Mesothelial cell of epicardium (in vitro differentiated cells): ENCODE measurements at places on chromosomes 1 and 21. TPM values are rescaled to one million over a fixed set of nuclear protein-coding genes. Genes with fewer than 3 reads are reported as not detected.

EXTL1 gene
- total RNA-seq = 6.9 to 8.2 TPM (median 7.1 TPM) in 3 replicates

LCE2B gene
- total RNA-seq = not detected in 3 replicates

DNA sequence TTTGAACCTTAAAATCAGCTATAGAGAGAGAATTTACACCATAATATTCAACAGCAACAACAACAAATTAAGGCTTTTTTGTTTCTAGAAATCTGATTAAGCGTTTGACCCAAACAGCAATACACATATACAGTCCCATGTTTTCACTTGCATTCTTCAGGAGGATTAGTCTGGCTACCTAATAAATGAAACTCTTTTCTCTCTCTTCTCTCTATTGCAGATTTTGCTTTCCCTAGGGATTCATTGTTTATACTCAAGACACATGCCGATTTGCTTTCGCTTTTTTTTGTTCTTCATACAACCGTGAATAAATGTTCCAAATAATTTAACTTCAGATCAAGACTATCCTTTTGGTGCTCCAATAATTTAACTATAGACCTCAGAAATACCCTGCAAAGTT lies 162.4 kb upstream of the PTBP2 start:
- DNase-seq = no peak

GRCh38 chr1:218591966-218592365 lies 246.8 kb downstream of the TGFB2 start:
- no peak for DNase-seq

- DNase-seq = no peak
These were observed 100.0 kb upstream of the ADAR start for GRCh38 chr1:154707901-154708463.

RXFP4 gene
- not detected in 3 replicates for total RNA-seq

GRCh38 chr1:22077728-22078127 lies 25.2 kb downstream of the CDC42 start:
- no peak for DNase-seq

DNA sequence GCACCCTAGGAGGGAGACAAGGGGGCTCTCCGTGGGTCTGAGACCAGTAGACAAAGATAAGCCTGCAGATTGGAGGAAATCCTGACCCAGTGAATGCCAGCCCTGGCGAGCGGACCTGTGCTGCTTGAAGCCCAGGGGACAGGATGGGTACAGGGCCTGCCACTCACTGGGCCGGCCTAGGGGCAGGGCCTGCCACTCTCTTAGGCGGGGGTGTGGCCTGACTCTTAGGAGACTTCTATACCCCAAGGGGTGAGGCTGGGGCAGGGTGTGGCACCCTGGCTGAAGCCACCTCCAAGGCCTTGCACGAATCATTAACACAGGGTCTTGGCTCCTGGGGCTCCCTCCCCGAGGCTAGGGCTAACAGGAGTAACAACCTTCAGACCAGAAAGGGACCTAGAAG lies 30.7 kb downstream of the TRIM62 start:
- no peak for DNase-seq

- DNase-seq = no peak
These were observed 249.8 kb downstream of the SIPA1L2 start for GRCh38 chr1:232380131-232380530.
